Globus pallidus (tissue), 1 donor: ENCODE measurements at places on chromosomes 5 and 9.

DNA sequence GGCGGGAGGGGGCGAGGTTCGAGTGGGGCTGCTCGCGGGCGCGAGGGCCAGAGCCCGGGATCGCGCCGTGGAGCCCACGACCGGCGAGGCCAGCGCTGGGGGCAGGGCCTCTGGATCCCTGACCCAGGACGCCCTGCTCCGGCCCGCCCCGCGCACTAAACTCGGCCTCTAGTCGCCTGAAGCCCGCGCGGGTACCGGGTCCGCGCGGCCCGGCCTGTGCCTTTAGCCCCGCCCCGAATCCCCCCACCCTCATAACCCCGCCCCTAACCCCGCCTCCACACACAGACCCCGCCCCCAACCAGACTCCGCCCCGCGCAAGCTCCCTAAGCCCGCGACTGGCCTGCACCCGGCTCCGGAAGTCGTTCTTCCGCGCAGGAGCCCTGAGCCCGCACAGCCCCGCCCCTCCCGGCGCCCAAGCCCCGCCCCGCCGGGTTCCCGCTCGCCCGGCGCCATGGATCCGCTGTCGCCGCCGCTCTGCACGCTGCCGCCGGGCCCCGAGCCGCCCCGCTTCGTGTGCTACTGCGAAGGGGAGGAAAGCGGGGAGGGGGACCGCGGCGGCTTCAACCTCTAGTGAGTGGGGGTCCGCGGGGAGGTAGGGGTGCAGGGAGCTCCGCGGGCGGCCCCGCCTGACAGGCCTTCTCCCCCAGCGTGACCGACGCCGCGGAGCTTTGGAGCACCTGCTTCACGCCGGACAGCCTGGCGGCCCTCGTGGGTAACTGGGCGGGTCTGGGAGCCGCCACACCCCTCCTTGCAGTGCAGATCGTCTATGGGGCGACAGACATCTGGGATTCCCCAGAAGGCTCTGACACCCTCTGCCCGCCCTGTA is at the start of gene PAXX:
TSS of gene PAXX (plus strand) at position 430 of the 826 bp plus-strand sequence. CDS start at position 452, 22 bp downstream.
- DNase-seq = peak; percentile 87

- no peak for DNase-seq
Measured at GRCh38 chr9:33750307-33750838, 45.0 kb upstream of the PRSS3 start.

DNA sequence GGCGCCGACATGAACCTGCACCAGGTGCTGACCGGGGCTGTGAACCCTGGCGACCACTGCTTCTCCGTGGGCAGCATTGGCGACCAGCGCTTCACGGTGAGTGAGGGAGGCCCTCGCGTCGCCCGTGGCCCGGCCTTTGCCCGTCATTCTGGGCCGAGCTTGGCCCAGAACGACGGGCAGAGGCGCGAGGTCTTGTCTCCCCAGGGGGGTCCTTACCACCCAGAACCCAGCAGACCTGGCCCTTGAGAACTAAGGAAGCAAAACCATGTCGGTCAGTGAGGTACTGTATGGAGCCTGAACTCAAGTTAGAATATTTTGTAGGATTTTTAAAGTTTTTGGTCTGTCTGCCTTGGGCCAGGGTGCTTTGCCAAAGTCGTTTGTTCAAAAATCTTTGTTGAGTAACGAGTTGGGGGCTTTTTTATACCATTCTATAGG is 691 bp downstream of the DMXL1 start:
- no peak for DNase-seq

GRCh38 chr9:79660615-79661014 is 88.8 kb downstream of the TLE4 start:
- no peak for DNase-seq

- no peak for DNase-seq
Measured at GRCh38 chr9:107683566-107683965, 194.0 kb upstream of the KLF4 start.

GRCh38 chr9:130327781-130328348 is 62.3 kb downstream of the HMCN2 start:
- DNase-seq = no peak
